ENCODE measurements at places on chromosomes 11 and 22. TPM values are rescaled to one million over a fixed set of nuclear protein-coding genes. Genes with fewer than 3 reads are reported as not detected.

MAPK8IP2 gene
- polyA plus RNA-seq, result 0.83 TPM

KCNJ1 gene
- polyA plus RNA-seq, result 0.83 TPM

ZDHHC8 gene
- polyA plus RNA-seq, result 45.1 TPM

OR52E5 gene
- not detected for polyA plus RNA-seq

SPTBN2 gene
- 9.3 TPM for polyA plus RNA-seq

THRSP gene
- 0.41 TPM for polyA plus RNA-seq

CCDC73 gene
- 0.08 TPM for polyA plus RNA-seq

- DNase-seq, result peak; percentile 31
Measured at GRCh38 chr11:26134481-26135355, 197.2 kb upstream of the ANO3 start.

DNA sequence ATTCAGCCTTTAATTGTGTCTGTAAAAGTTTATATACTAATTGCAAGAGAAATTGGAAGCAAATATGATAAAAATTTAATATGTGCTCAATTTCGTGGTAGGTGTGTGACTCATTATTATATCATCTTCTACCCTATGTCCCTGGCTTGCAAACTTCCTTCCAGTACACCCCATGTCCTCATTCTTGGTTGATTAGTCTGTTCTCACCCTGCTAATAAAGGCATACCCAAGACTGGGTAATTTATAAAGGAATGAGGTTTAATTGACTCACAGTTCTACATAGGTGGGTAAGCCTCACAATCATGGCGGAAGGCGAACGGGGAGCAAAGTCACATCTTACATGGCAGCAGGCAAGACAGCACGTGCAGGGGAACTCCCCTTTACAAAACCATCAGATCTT is 11.9 kb downstream of the MRGPRX3 start:
- DNase-seq, result no peak

GRCh38 chr11:13348305-13348704 is 70.7 kb downstream of the BMAL1 start:
- no peak for DNase-seq

- no peak for DNase-seq
Measured at GRCh38 chr22:48241658-48242057, 1479.2 kb downstream of the TBC1D22A start.

- DNase-seq, result peak; percentile 76
Measured at GRCh38 chr11:92101920-92102319, 122.7 kb upstream of the FAT3 start.

DNA sequence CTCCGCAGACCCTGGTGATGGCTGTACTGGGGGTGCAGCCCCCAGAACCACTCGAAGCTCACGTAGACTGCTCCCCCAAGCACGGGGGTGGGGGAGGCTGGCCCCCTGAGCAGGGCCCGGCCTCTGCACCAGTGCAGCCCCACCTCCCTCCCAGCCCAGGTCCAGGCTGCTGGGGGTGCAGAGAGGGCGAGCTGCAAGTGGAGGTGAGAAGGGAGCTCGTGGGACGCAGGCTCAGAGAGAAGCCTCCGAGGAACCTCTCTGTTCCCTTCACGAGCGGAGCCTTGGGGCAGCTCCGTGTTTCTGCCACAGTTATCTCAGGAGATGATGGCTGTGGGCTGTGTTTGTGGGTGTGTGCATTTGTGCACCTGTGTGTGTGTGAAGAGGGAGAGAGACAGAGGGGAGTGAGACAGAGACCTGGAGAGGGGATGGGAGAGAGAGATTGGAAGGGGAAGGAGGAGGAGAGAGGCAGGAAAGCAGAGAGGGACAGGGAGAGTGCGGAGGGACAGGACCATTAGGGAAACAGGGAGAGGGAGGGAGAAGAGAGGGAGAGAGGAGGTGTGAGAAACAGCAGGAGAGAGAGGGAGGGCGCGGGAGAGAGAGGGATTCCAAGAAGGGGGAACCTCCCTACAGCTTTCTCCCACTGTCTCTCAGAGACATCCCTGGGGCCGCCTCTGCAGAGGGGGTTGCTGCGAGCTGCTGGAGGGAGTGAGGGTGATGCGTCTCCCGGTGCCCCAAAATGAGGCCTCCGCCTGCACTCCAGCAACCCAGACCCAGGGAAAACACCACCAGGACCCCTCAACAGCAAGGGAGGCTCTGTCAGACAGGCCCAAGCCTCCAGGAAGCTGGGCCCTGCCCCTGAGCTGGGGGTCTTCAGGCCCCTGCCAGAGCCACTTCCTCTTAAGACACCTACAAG is 1488.6 kb downstream of the BRD1 start:
- no peak for DNase-seq

GRCh38 chr11:33930317-33931021 is 38.6 kb upstream of the LMO2 start:
- DNase-seq, result peak; percentile 83

- DNase-seq, result peak; percentile 90
Measured at GRCh38 chr11:59560702-59561473, 49.5 kb downstream of the OR4D9 start.

DNA sequence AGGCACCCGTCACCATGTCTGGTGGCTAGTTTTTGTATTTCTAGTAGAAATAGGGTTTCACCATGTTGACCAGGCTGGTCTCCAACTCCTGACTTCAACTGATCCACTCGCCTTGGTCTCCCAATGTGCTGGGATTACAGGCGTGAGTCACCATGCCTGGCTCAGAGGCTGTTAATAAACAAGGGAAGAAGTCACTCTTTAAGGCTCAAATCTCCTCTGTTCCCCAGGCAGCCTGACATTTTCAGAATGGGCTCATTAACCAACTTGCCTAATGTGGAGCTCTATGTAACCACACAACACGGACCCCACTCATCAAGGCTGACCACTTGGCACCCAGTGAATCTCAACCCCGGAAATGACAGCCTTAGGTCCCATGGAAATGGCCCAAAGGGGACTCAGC is 24.1 kb downstream of the APOL3 start:
- no peak for DNase-seq

GRCh38 chr22:40862537-40862936 is 624 bp upstream of the DNAJB7 start:
- no peak for DNase-seq
